Left lung (tissue), 14 donors: ENCODE measurements at places on chromosomes 12 and 14. TPM values are rescaled to one million over a fixed set of nuclear protein-coding genes. Genes with fewer than 3 reads are reported as not detected.

C14orf39 gene
- not detected for total RNA-seq

KLRC3 gene
- not detected for total RNA-seq

STRN3 gene
- total RNA-seq = 31.7 TPM

TAS2R31 gene
- 2.1 TPM for total RNA-seq

TC2N gene
- 58.1 TPM for total RNA-seq

KRT3 gene
- not detected for total RNA-seq
